ENCODE measurements at places on chromosomes 3 and 15. TPM values are rescaled to one million over a fixed set of nuclear protein-coding genes. Genes with fewer than 3 reads are reported as not detected.

Gene TEX55
- total RNA-seq, result not detected

Gene PLSCR5
- not detected for total RNA-seq

Gene C3orf85
- total RNA-seq, result not detected

Gene MESP1
- 6.8 TPM for total RNA-seq

Gene SLC28A2
- not detected for total RNA-seq

Data from A549 treated with RU486 at 1 μM for 4 hours (cell line).